ENCODE measurements at places on chromosomes 1 and 21. TPM values are rescaled to one million over a fixed set of nuclear protein-coding genes. Genes with fewer than 3 reads are reported as not detected.

Gene SYT6
- total RNA-seq, result 0.29 TPM

Gene C1orf210
- not detected for total RNA-seq

Gene HMGCL
- 39.8 TPM for total RNA-seq

Gene SLC45A1
- 1.8 TPM for total RNA-seq

Gene NKAIN1
- not detected for total RNA-seq

Gene S100A14
- total RNA-seq, result 0.36 TPM

Gene CLIC6
- under 0.01 TPM for total RNA-seq

Gene BMP8B
- 0.29 TPM for total RNA-seq

Gene TTC22
- not detected for total RNA-seq

Gene ETV3L
- not detected for total RNA-seq

GRCh38 chr1:165144757-165145397 lies 211.6 kb downstream of the LMX1A start:
- H3K4me1 ChIP-seq, result no peaks in the 10 kb centered on the region
- no peak for DNase-seq
- no peak overlapping the region for H3K4me3 ChIP-seq
- H3K27me3 ChIP-seq, result no peaks in the 10 kb centered on the region
- no peaks in the 10 kb centered on the region for H3K36me3 ChIP-seq

DNA sequence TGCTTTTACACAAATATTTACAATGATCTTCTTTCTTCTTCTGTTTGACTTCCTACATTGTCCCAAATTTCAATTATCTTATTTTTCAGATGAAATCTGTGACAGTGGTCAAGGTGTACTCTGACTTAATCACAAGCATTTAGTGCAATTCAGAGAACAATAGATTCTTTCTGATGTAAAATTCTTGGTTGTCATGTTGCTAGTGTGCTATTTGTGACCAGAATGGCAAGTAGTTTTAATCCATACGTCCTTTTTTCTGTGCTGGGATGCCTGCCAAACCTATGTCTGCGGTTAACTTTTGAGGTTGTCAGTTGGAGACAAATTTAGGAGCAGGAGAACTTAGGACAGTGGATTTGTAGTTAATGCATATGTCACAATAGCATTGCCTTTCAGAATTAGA lies 31.0 kb downstream of the NCAM2 start:
- no peaks in the 10 kb centered on the region for H3K4me1 ChIP-seq
- H3K27me3 ChIP-seq, result no peaks in the 10 kb centered on the region
- no peak overlapping the region for H3K27ac ChIP-seq
- no peaks in the 10 kb centered on the region for H3K36me3 ChIP-seq
- no peak for DNase-seq

DNA sequence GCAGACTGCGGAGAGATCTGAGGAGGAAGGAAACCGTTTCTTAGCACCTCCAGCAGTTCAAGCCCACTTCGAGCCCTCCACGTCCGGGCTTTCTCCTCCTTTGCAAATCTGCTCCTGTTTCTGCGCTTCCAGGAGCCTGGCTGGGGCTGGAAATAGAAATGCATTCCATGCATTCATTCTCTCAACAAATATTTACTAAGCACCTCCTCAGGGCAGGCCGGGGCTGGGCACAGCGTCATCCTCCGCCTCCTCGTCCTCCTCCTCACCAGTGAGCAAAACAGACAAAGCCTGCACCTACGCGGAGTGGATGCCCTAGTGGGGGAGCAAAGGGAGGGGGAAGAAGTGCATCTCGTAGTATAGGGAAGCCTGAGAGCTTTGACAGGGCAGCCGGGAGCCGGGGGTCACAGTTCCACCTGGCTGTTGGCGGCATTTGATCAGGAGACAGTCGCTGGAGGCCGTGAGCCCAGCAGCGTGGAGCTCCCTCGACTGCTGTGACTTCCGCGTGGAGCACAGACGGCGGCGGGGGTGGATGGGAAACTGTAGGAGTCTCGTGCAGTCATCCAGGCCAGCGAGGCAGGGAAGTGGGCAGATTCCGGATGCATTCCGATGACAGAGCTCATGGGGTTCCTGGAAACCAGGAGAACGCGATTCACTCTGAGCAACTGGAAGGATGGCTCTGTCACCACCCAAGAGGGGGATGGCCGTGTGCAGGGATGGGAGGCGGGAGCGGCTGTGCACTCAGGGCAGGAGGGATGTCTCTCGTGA lies 93.5 kb downstream of the SIK1 start:
- no peaks in the 10 kb centered on the region for H3K36me3 ChIP-seq
- peak overlapping the region; percentile 49 for H3K4me3 ChIP-seq
- H3K4me1 ChIP-seq, result peaks cover 22% of the 10 kb centered on the region
- H3K27ac ChIP-seq, result peak overlapping the region; percentile 97
- peak; percentile 96 for DNase-seq

DNA sequence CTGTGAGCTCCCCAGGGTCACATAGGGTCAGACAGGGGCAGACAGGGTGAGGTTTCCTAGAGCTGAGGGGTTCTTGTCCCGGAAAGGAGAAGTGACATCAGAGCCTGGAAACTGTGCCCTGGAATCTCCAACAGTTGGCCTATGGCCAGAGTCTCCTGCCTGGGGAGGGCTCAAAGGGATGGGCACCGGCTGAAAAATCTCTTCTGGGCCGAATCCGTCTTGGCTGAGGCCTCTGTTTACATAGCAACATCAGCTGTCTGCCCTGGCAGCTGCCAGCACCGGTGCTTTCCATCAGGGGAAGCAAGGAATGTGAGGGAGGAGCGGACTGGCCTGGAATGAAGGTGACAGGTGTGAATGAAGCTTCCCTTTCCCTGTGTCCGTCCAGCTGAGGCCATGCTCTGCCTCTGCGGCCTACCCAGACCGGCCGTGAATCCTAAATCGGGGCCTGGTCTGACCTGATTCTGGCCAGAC lies 30.7 kb downstream of the VASH2 start:
- H3K27me3 ChIP-seq, result no peaks in the 10 kb centered on the region
- H3K4me1 ChIP-seq, result peaks cover 3% of the 10 kb centered on the region
- H3K4me3 ChIP-seq, result no peak overlapping the region
- DNase-seq, result no peak
- H3K36me3 ChIP-seq, result no peaks in the 10 kb centered on the region

DNA sequence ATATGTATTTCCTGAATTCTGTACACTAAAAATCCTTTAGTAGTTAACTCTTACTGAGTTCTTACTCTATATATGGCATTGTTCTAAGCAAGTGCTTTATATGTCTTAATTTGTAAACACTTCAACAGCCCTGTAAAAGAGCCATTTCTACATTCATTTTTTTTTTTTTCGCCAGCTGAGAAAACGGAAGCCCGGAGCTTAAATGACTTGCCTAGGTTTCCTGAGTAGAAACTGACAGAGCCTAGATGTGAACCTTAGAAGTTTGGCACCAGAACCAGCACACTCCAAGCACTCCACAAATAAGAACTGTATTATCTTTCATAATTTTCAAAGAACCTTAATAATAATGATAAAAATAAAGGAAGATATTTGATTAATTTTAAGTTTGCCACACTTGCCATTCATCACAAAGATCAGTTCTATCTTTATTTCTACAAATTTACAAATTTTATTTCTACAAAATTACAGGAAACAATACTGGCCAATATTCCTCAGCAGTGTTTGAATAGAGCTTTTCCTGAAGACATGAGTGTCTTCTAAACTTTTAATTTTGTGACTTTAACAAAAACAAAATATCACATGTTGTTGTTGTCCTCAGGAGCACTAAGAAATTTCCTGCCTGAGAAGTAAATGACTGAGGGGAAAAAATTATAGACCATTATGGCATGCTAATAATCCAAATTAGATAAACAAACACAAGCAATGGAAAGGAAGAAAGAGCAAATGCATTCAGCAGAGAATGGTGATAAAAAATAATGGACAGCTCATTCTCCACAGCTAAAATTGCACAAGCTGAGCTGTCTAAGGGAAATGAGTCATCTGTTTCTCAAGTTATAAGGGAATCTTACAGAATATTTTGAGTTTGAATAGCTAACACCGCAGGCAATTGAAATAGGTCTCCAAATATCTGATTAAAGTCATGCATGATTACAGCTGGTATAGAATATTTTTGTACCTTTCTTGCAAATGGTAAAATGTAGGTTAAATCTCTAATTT lies 71.2 kb downstream of the DPYD start:
- H3K27me3 ChIP-seq, result no peaks in the 10 kb centered on the region
- H3K4me3 ChIP-seq, result no peak overlapping the region
- peak; percentile 91 for DNase-seq
- peak overlapping the region; percentile 34 for H3K27ac ChIP-seq
- peaks cover 13% of the 10 kb centered on the region for H3K4me1 ChIP-seq

DNA sequence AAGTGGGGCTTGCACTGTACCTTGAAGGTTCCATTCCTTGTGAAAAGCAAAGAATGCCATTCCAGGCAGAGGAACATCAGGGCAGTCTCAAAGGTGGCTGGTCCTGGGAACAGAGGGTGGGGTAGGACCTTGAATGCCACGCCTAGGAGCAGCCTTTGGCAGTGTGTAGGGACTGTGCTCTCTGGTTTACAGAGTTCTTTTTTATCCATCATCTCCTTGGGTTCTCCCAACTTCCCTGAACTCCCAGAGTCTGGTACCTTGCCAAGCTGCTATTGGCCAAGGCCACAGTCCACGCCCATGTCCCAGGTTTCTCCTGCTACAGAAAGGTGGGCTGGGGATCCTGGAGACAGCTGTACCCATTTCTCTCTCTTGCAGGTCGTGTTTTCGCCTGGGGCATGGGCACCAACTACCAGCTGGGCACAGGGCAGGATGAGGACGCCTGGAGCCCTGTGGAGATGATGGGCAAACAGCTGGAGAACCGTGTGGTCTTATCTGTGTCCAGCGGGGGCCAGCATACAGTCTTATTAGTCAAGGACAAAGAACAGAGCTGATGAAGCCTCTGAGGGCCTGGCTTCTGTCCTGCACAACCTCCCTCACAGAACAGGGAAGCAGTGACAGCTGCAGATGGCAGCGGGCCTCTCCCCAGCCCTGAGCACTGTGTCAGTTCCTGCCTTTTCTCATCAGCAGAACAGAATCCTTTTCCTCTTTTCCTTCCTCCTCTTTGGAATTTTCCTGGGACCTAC lies 15.3 kb upstream of the TRNAU1AP start:
- no peaks in the 10 kb centered on the region for H3K27me3 ChIP-seq
- peaks cover 31% of the 10 kb centered on the region for H3K36me3 ChIP-seq
- no peaks in the 10 kb centered on the region for H3K4me1 ChIP-seq
- peak; percentile 29 for DNase-seq

- peaks cover 30% of the 10 kb centered on the region for H3K4me1 ChIP-seq
- H3K4me3 ChIP-seq, result no peak overlapping the region
- peaks cover 21% of the 10 kb centered on the region for H3K27me3 ChIP-seq
- no peak for DNase-seq
- peak overlapping the region; percentile 42 for H3K27ac ChIP-seq
Observed at GRCh38 chr1:9086796-9087195, 17.4 kb upstream of the SLC2A5 start.

GRCh38 chr1:24301785-24302175 lies 17.4 kb upstream of the GRHL3 start:
- H3K27ac ChIP-seq, result no peak overlapping the region
- no peaks in the 10 kb centered on the region for H3K4me1 ChIP-seq
- DNase-seq, result no peak
- H3K36me3 ChIP-seq, result no peaks in the 10 kb centered on the region
- peaks cover 41% of the 10 kb centered on the region for H3K27me3 ChIP-seq
- no peak overlapping the region for H3K4me3 ChIP-seq

GRCh38 chr1:34127006-34128000 lies 37.7 kb downstream of the CSMD2 start:
- no peaks in the 10 kb centered on the region for H3K27me3 ChIP-seq
- H3K4me3 ChIP-seq, result no peak overlapping the region
- no peaks in the 10 kb centered on the region for H3K36me3 ChIP-seq
- H3K27ac ChIP-seq, result no peak overlapping the region
- no peak for DNase-seq

DNA sequence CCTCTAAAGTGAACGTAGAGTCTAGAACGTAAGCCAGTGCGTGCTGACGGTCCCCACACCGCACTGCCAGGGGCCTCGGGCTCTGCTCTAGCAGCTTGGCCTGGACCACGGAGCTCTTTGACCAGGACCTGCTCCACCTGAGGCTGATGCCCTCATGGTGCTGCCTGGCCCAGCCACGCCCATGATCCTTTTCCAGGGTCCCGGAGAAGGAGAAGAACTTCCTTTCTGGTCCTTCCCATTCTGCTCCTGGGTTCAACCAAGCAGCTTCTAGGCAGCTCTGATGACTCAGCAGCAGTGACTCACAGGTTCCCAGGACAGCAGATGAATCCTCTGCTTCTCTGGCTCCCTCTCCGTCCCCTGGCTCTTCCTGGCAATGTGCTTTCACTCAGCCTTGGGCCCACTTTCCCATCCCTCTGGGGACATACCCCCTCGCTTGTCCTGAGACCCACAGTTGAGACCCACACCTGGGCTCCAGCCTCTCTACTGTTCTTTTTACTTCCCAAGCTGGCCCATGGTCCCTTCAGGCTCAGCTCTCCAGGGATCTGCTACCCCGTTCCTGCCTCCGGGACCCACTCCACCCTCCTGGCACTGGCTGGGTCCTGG lies 246.3 kb upstream of the RAB4A start:
- no peaks in the 10 kb centered on the region for H3K27me3 ChIP-seq
- H3K36me3 ChIP-seq, result no peaks in the 10 kb centered on the region
- no peaks in the 10 kb centered on the region for H3K4me1 ChIP-seq
- no peak overlapping the region for H3K27ac ChIP-seq
- DNase-seq, result peak; percentile 95

DNA sequence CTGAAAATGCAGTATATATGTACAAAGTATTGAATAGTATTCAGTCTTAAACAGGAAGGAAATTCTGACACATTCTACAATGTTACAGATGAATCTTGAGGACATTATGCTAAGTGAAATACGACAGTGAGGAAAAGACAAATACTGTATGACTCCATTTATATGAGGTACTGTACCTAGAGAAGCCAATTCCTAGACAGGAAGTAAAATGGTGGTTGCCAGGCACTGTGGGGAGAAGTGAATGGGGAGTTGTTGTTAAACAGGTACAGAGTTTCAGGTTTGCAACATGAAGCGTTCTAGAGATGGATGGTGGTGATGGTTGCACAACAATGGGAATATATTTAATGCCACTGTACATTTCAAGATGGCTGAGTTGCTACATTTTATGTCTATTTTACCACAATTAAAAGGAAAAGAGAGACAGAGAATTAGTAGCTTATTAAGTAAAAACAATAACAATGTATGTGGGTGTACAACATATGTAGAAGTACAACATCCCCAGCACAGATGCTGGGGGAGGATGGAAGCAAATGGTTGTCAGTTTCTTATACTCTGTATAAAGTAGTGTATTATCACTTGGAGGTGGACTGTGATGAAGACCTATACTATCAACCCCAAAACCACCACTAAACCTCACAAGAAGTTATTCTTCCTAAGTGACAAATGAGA lies 3.9 kb upstream of the RAB4A start:
- no peak overlapping the region for H3K4me3 ChIP-seq
- no peaks in the 10 kb centered on the region for H3K27me3 ChIP-seq

DNA sequence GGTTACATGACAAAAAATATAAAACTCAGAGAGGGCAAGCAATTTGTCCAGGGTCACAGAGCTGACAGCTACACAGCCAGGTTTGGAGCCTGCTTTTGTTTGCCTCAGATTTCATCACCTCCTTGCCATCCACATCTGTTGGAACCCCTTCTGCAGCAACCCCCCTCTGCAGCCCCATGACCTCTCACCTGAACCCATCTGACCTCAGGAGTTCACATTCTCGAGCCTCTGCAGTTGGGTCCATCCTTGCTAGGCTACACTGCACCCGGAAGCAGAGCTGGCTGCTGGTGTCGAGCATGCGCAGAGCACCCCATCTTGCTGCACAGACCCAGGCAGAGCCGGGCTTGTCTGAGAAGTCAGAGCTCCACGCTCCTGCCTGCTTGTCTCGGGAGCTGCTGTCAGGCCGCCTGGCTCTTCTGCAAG lies 10.0 kb downstream of the C1QB start:
- no peaks in the 10 kb centered on the region for H3K4me1 ChIP-seq
- peaks cover 21% of the 10 kb centered on the region for H3K27me3 ChIP-seq
- H3K4me3 ChIP-seq, result no peak overlapping the region
- H3K36me3 ChIP-seq, result no peaks in the 10 kb centered on the region
- DNase-seq, result no peak

- no peaks in the 10 kb centered on the region for H3K27me3 ChIP-seq
- H3K4me1 ChIP-seq, result peaks cover 9% of the 10 kb centered on the region
- no peak overlapping the region for H3K27ac ChIP-seq
- no peaks in the 10 kb centered on the region for H3K36me3 ChIP-seq
Observed at GRCh38 chr21:27192281-27192949, 225.5 kb upstream of the ADAMTS5 start.
